ENCODE measurements at places on chromosomes 3 and 15. TPM values are rescaled to one million over a fixed set of nuclear protein-coding genes. Genes with fewer than 3 reads are reported as not detected.
A peak's percentile ranks its signal among the peaks of the same experiment; 100 is the strongest.

DNA sequence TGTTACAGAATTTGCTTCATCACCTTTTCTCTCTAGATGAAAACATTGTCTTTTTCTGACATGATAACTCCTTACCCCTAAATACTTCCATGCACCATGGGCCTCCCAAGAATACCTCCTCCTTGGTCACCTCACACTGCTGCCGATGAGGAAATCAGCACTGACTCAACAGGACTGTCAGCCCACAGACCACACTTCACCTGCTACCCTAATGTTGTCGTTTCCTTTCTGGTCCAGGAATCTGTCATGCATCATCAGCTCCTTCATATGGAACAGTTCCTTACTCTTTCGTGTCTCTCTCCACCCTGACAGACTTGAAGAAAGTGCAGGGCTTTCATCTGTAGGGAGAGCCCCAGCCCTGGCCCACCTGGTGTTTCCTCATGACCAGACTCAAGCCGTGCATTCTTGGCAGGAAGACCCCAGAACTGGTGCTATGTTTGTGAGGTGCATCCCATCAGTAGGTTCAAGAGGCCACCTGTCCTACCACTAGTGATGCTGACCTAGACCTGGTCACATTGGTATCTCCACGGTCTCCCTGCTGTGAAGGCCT is 41.1 kb upstream of the PLXNA1 start:
- DNase-seq = no peak

DNA sequence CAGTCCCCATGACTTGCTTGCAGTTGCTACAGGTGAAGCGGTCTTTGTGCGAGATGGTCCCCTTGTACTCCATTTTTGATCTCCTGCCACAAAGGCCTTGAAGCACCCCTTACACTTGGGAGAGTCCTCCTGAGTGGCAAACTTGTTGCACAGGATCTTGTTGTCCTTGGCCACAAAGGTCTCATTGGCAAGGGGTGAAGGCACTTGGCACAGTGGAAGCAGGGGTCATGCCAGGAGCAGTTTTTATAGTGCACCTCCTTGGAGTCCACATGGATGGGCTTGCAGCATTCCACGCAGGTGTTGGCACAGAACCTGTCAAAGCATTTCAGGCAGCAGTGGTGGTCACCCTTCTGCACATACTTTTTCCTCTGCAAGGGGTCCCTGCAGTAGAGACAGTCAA is 20.3 kb upstream of the SEC62 start:
- no peak for DNase-seq

DNA sequence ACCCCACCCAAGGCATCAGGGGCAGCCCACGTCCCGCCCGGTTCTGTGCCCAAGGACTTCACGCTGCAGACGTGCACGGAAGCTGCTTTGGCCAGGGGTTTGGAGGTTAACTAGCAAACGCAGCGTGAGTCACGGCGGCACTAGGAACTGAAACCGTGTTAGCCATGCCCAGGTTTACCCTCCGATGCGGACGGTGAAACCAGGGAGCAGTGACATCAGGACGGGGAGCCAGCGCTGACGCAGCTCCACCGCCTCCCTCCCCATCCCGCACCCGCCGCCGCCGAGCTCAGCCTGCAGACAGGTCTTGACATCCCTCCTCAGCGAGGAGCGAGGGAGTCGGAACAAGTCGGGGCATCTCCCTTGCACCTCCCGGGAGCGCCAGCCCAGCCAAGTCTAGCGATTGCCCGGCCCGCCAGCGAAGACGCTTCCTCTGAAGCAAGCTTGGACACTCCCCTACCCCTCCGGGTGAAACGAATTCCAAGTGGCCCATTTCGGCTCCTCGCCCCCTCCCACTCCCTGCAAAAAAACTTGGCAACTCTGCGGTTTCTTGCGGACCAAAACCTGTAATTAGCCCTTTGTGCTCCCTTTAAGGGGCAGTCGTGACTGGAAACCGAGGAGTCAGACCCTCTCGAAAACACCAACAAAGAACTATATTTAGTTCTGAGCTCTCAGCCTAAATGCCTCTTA is 1.4 kb upstream of the RAP2B start:
- peak; percentile 85 for DNase-seq

GRCh38 chr3:87307805-87308204 is 31.4 kb upstream of the POU1F1 start:
- DNase-seq = no peak

GRCh38 chr15:68500363-68501258 is 68.6 kb upstream of the ITGA11 start:
- DNase-seq = no peak

DNA sequence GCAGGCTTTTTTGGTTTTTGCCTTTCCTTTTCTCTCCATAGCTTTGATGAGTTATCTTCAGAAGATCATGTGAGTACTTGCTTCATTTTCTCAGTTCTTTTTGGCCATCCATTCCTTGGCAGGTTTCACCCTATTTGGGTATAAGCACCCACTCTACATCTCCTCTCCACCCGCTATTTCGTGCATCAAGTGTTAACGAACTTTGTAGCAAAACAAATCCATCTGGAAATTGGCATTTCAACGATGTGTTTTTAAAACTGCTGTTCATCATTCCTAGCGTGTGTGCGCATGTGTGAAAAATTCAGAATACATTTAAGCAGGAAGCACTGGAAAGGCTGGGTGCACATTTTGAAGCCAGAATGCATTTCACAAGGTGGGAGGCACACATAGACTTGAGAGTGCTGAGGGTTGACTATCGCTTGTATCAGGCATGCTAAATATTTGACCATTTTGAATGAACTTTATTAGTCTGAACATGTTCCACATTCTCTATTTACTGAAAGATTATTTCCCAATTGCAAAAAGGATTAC is 89.7 kb upstream of the FHIT start:
- no peak for DNase-seq

DNA sequence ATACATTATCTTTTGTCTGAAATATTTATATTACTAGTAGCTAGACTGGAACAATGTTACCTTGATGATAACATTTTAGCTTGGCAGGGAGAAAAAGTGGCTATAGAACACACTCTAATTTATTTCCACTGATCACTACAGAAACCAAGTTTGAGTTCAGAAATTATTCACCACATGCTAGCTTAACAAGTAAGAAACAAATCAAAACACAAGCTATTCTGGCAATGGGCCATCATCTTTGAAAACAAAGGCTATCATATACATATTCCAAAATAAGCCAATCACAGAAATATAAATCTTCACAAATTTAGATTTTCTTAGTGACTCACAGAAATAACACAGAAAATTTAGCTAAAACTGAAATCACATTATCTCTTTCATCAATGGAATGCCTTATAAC is 17.1 kb downstream of the AQR start:
- DNase-seq = no peak

DNA sequence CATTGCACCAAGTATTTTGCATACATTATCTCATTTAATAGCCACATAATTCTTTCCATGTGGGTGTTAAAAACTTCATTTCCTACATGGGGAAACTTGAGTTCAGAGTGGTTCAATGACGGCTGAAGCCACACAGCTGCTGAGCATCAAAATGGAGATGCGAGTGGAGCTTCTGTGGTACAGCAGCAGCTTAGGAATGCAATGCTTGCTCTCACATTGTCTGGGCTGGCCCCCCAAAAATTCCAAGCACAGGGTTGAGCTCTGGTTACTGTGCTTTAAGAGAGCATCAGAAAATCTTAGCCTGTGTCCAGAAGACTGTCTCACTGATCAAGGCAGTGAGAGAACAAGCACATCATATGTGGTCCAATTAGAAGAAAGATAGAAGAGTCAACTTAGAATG is 57.4 kb upstream of the GADL1 start:
- no peak for DNase-seq

DNA sequence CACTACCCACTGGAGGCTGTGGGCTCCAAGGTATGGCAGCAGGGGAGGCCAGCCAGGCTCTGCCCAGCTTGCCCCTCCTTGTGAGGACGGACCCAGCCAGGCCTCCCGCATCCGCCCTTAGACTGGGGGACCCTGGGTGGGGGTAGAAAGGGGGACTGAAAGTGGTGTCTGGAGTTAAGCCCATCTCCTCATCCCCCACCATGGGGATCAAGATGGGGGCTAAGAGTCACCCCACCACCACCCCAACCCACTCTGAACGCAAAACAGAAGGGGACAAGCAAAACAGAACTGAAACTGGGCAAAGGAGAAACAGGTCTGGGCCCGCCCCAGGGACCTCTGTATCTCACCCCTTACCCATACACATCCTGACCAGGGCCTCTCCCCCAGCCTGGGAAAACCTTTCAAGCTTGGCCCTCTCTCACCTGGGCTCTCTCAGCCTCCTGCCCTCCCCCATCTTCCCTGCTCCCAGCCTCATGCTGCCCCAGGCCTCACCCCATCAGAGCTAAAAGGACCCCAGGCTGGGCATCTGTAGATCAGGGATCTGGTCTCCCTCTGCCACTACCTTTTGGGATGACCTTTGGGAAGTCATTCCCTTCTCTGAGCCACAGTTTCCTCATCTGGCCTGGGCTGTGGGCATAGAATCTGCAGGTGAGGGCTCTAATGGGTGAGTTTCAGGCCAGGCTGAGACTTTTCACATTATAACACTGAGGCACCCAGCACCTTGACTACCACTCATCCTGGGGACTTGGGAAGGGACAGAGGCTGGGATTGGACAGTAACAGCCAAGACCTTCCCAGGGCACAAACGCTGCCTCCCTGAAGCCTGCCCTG is 30.0 kb upstream of the CYP11A1 start:
- DNase-seq = no peak

GRCh38 chr15:68980786-68981185 is 33.7 kb upstream of the NOX5 start:
- DNase-seq = no peak

- DNase-seq = no peak
Observed at GRCh38 chr3:69439643-69440270, 53.9 kb upstream of the FRMD4B start.

DNA sequence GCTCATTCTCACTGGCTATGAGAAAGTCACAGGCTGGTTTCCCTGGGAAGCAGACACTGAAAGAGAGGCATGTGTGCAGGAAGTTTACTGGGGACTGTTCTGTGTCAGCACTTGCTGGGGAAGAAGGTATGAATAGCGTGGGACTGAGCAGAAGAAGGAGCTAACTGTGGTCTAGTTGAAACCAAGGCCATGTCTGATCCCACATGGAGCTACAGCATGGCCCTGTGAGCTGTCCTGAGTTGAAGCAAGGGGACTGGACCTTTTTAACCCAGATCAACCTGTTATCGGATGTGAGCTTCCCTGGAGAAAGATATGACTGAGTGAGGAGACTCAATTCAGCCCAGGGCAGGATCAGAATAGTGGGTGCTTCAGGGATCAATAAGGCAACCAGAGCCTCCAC is 53.7 kb downstream of the DCLK3 start:
- DNase-seq = no peak

DNA sequence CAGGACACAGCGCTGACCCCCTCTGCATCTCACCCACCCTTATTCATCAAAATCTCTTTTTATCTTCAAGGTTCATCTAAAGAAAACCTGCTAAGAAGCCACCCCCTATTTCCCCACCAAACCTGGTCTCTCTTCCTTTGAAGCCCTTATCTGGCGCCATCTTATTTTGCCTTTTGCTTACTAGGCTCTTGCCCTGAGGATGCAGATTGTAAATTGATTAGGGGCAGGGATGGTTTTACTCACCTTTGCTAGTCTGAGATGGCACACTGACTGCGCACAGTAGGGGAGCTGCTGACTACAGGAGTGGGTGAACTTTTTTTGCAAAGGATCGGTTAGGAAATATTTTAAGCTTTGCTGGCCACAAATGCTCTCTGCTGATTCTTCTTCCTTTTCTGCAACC is 78.9 kb upstream of the BHLHE40 start:
- no peak for DNase-seq

DNA sequence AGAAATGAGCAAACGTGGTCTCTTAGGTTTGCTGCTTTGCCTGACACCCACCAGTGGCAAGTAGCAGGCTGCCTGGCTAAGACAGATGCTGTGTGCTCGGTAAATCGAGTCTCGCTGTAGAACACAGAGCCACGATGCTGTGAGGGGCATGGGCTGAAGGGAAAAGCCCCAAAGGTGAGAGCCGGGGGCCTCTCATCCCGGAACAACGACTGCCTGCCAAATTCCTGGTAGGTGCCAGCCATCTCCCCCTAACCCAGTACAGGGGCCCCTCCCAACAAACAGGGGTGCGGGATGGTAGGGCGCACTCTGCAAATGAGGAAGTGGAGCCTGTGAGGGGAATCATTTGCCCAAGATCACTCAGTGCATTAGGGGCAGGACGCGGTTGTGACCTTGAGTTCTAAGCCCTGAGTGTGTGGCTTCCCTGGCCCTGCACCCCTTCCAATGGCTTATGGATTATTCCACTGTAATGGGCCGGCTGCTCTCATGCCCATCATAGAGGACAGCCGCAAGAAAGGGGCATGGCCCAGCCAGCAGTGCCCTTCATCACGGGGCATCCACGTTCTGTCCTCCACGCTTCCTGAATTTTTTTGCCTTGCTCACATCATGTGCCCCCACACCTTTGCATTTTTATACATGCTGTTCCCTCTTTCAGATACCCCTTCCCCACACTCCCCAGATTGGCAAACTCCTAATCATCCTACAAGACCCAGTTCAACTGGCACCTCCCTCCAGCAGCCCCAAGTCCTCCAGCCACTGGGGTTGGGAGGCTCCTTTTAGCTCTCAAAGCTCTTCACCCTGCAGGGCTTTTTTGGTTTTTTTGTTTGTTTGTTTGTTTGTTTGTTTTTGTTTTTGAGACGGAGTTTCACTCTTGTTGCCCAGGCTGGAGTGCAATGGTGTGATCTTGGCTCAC is 125.4 kb downstream of the NUP210 start:
- no peak for DNase-seq

DNA sequence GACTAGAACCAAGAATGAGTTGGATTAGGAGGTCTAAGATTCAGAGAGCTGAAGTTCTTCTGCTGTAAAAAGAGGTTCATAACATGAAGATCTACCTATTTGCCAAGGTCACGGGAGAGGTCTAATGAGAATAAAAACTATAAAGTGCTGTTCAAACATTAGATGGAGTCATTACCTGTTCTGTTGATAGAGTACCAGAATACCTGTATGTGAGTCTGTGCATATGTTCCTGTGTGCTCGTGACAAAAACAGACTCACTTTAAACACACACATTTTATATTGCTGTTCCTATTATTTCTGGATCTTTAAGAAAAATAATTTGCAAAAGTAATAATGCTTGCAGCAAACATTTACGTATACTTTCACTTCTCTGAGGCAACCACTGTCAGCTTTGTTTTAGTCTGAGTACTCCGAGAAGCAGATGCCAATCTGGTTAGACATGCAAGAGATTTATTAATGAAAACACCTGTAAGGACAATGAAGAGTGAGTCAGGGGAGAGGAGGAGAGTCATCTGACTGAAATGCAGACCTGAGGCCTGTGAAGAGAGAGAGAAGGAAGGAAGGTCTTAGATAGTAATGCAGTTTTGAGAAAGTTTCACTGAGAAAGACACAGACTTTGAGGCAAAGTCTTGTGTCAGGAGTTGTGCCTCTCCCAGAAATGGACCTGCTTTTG is 221.2 kb downstream of the SQOR start:
- no peak for DNase-seq

The PAK6 gene
- total RNA-seq = 11.1 TPM

The ZNF501 gene
- 4.0 TPM for total RNA-seq

The GOLGA8M gene
- 3.6 TPM for total RNA-seq

The MGA gene
- total RNA-seq = 71.4 TPM

The TTLL13 gene
- total RNA-seq = 0.47 TPM

The ALDH1L1 gene
- total RNA-seq = 1.2 TPM

Measured in mesothelial cell of epicardium (in vitro differentiated cells).